Activated naive CD4-positive, alpha-beta T cell treated with anti-CD3 and anti-CD28 coated beads for 36 hours (primary cell): ENCODE measurements at places on chromosomes 11 and 22.
A peak's percentile ranks its signal among the peaks of the same experiment; 100 is the strongest.

- no peak for DNase-seq
Observed at GRCh38 chr11:67281552-67282150, 7.5 kb upstream of the ANKRD13D start.

- peak; percentile 77 for DNase-seq
Observed at GRCh38 chr22:19941365-19942082, at the start of the genes COMT and TXNRD2. COMT (plus strand) TSS chr22:19941772; CDS start chr22:19962527, 20,755 bp downstream. TXNRD2 (minus strand) TSS chr22:19941818; CDS start chr22:19941803, 15 bp downstream.

DNA sequence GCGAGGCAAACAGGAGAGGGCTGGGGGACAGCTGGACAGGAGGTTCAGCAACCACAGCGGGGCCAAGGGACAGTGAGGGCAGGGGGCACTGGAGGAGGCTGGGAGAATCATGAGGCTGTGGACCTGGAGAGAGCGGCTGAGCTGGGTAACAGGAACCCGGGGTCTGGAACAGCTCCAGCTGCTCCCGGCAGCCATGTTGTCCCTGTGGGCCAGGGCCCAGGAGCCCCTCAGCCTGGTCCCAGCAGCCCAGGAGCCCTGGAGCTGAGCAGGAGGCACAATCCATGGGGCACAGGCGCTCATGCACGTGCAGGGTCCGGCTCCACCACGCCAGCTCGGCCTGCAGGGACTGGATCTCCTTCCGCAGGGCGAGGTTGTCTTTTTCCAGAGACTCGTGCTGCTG lies 7.4 kb downstream of the BATF2 start:
- no peak for DNase-seq

DNA sequence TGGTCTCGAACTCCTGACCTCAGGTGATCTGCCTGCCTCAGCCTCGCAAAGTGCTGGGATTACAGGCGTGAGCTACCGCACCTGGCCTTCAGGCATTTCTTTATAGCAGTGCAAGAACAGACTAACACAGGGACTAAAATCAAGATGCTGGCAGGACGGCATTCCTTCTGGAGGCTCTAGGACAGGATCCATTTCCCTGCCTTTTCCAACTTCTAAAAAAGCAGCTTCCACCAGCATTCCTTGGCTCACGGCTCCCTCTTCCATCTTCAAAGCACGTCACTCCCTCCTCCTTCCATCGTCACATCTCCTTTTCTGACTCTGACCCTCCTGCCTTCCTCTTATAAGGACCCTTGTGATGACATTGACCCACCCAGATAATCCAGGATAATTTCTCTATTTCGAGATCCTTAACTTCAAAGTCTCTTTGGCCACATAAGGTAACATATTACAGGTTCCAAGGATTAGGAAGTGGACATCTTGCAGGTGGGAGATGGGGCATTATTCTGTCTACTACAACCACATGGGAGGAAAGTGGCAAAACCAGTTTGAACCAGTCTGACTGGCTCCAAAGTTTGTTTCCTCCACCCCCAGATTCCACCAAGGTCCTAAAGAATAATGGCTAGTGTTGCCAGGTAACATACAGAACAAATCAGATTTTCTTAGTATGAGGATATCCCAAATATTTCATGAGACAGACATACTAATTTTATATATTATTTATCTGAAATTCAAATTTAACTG lies 172.5 kb downstream of the MN1 start:
- no peak for DNase-seq

GRCh38 chr11:64855596-64856304 lies 11.3 kb upstream of the CDC42BPG start:
- DNase-seq = peak; percentile 44
